Central memory CD8-positive, alpha-beta T cell (primary cell): ENCODE measurements at places on chromosomes 7 and 10.

DNA sequence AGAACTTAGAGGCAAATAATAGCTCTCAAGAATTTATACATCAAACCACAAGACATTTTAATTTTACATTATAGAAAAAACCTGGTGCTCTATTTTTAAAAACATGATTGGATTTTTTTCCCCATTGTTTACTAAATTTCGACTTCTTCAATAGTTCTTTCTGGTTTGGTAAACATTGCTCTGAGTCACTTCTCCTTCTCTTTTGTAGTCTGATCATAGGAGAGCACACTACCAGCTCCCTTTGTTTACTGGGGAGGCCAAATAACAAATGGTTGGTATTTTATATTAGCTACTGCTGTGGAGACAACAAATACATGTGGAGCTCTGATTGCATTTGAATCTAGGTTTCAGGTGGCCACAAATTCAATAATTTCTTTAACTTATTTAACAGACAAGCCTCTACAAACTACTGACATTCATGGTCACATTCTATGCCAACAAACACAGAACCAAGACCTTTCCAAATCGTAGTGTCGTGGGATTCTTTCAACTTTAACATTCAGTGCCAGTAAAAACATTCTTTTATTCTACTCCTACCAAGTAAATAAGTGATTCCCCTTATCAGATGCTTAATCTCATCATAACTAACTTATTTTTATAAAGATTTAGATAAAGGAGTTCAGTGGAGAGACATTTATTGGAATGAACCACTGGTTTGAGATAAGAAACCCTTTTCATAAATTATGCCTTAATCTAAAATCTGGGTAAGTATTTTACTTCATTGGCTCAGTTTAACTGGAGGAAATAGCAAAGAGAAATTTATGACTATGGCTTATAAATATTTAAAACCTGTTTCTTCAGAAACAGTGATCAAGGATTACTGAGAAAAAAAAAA, 17.7 kb upstream of the FXYD4 start:
- no peak for DNase-seq

DNA sequence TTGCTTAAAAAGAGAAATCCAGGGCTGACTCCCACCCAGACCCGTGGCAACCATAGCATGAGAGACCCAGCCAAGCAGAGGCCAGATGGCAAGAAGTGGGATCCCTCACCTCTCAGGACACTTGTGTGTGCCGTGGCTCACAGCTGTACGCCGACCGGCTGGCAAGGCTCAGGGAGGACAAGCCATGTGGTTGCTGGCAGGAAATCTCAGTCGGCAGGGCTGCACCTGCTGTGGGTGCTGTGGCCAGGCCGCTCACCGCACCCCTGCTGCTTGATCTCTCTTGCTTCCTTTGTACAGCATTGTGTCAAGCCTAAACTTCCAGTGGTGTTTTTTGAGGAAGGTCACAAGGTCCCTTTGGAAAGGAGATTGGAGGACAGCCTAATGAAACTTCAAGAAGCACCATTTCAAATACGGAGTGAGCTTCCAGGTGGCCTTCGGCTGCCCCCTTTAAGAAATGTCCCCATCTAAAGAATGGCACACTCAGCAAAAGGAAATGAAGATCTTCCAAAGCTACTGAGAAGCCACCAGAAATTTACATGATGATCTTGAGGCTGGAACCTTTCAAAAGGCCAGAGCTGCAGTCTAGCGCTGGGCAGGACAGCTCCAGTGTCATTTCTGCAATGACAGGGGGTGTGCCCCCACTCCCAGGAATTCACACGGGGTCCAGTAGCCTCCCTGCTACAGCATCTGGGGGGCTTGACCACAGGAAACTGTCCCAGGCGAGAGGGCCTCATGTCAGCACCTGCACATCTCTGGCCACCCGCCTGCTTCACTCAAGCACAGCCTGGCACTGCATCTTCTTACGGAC, 409.0 kb upstream of the MGMT start:
- DNase-seq: no peak

DNA sequence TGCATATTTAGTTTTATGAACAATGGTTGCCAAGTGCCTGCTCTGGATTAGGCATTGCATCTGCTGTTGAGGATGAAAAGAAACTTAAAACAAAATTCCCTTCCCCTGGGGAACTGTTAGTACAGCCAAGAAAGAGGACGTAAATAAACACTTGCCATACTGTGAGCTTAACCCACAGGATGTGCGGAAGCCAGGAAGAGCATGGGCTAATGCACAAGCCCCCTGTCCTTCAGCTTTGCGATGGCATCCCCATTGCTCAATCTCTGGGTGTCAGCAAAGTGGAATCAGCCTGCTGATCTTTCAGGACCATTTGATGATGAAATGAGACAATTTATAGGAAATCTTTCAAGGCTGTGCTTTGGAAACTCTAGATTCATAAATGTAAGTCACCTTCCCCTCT, 399.9 kb upstream of the IGFBP3 start:
- no peak for DNase-seq

DNA sequence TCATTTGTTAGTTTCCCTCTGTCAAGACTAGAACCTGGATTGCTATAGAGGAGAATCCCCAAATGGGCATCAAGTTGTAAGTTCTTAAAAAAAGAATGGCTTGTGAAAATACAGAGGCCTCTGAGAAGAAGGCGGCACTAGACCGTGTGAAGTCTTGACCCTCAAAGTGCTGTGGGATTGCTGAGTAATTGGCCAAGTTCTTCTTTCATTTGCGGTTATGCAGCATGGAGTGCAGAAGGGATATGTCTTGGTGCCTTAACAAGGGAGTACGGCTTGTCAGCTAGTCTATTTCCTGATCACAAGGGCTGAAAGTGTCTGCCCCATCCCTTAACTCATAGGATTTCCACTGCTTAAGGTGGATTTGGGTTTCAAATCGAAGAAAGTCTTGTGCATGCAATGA, 81.2 kb downstream of the MKX start:
- DNase-seq: no peak

DNA sequence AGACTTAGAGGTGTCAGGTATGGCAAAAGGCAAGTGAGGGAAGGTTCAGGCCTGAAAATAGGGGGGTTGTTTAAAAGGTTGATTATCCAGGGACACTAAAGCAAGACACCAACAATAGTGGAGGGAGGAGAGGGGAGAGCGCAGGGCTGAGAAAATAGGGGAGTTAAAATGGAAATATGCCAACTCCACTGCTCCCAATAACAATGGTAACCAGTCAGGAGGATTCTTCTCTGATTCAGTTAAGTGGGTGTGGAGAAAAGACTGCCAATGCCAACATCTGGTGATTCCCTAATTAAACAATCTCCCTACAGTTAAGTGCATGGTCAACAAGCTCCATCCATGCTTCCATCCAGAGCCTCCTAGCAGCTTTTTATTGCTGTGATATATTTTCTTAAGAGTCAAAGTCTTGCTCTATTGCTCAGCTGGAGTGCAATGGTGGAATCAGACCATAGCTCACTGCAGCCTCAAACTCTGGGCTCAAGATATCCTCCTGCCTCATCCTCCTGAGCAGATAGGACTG, 183.3 kb downstream of the JAZF1 start:
- DNase-seq: no peak

GRCh38 chr10:13922586-13922985, 335.8 kb downstream of the PRPF18 start:
- no peak for DNase-seq

- DNase-seq: no peak
Measured at GRCh38 chr7:28136885-28137284, 43.7 kb downstream of the JAZF1 start.

DNA sequence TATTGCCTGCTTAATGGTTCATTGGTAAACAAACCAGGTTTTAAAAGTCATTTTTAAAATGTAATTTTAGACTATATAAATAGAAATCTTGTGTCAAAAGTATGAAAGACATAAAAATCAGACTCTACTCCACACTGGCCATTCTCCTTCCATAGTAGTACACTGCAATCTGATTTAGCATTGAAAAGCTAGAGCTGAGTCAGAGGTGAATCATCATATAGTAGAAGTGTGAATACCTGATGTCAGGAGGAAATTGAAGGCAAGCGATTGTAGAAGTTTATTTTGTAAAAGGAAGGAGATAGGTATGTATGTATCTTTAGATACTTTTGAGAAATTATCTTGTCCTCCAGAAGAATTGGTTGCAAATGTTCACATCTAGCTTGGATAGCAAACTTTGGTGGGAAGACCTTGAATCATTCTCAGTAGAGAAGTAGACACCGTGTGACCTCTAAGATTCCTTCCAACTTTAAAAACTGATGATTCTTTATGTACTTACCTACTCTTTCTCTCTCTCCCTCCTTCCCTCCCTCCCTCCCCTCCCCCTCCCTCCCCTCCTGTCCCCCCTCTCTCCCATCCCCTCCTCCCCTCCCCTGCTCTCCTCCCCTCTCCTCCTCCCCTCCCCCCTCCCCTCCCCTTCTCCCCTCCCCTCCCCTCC, 88.1 kb downstream of the BTAF1 start:
- no peak for DNase-seq

- no peak for DNase-seq
Measured at GRCh38 chr7:83148776-83149175, 13.9 kb downstream of the PCLO start.

- DNase-seq: no peak
Measured at GRCh38 chr7:77866786-77867536, 68.4 kb downstream of the PHTF2 start.

DNA sequence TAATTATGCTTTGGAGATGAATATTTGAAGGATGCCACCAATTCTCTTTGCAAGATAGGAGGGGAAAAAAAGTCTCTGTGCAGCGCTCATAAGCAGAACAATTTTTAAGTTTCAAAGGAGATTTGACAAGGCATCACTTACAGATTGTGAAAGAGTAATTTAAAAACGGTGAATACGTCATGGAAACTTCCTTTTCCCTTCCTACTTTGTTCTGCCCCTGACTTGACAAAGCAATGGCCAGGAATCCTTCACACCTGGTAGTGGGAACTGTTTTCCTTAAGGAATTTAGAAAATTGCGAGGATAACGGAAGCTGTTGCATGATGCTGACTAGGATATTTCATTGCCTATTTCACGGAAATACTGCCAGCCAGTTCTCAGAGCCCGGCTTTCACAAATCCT, 16.7 kb downstream of the FAM107B start:
- no peak for DNase-seq

GRCh38 chr7:123633553-123633952, 22.1 kb upstream of the LMOD2 start:
- no peak for DNase-seq

- DNase-seq: no peak
Measured at GRCh38 chr10:104706886-104707285, 65.8 kb downstream of the SORCS3 start.

GRCh38 chr10:6542999-6543430, 37.1 kb downstream of the PRKCQ start:
- DNase-seq: peak; percentile 27

- DNase-seq: no peak
Measured at GRCh38 chr7:47066976-47067614, 514.8 kb downstream of the TNS3 start.

DNA sequence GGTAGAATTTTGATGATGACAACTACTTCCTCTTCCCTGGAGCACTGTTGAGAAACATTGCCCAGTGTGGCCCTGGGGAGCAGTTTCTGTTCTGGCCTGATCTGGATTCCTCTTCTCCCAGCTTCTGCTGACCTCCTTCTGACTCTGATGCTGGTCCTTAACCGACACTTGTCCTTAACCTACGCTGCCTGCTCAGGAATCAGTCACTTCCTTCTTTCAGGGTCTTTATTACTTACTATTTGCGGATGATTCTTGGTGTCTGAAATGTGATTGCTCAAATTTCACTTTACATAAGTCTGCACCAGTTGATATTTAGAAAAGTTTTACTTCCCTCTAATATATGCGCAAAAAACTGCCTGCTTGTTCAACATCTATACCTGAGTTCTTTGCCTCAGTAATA, 164.1 kb downstream of the PTEN start:
- DNase-seq: no peak

GRCh38 chr10:70190581-70190980, 20.3 kb upstream of the SAR1A start:
- no peak for DNase-seq

- DNase-seq: no peak
Measured at GRCh38 chr7:22765609-22766008, 38.6 kb downstream of the IL6 start.

DNA sequence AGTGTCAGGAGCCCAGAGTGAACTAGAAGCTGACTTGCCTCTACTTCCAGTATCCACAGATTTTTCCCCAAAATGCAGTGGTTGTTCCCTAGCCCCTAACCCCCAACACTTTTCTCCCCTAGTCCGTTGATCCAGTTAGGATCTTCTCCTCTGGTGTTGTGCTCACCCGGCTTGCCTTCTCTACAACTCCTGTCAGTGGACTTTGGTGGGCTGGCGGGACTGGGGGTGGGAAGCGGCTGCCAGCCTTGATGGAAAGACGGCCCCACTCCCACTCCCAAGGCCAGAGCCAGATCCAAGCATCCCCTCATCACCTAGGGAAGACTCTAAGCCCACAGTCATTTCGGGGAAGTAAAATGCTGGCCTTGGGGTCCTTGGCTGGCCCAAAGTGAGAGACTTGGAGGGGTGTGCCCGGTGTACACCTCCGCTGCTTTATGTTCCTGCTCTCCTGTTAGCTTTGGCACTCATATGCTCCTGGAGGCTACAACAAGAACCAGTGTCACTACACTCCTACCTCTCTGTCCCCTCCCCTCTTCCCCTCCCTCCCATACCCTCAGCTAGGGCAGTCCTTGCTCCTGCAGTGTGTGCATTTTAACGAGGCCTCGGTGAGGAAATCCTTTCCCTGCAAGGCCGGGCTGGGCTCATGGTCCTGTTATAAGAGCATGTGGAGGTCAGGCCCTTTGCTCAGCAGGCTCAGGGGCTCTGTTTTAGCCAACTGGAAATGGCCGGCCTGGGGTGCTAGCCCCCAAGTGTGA, 930 bp upstream of the HOXA10 start:
- DNase-seq: no peak

DNA sequence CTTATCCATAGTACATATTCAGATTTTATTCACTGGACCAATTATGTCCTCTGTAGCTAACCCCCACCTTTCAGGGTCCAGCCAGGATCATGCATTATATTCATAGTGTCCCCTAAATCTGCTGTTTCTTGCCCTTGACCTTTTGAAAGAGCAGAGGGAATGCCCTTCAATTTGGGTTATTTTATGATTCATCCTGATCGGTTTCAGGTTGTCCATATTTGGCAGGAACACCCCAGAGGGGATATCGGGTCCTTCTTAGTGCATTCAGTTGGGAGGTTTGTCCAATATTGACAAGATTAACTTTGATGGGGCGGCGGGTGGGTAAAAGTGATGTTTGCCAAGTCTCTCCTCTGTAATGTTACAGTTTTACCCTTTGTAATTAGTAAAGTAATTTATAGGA, 60.9 kb downstream of the SHH start:
- DNase-seq: no peak

DNA sequence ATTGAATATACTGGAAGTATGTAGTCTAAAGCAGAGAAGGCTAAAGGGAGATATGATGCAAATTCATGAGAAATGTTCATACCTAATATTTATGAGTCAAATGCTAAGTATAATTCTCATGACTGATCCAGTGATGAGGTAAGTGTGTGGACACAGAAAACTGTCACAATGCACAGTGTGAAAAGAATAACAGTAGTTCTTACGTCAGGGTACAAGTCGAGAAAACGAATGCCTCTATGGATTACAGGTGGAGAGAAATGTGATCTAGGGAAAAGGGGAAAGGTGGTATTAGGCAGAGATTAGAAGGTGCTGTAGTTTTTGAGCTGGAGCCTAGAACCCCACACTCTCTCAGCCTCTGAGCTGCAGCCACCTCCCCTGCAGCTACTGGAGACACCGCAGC, 542.0 kb downstream of the CNTNAP2 start:
- no peak for DNase-seq

- no peak for DNase-seq
Measured at GRCh38 chr7:139873593-139874301, 44.7 kb downstream of the TBXAS1 start.
